ENCODE measurements at places on chromosomes 6 and 20. TPM values are rescaled to one million over a fixed set of nuclear protein-coding genes. Genes with fewer than 3 reads are reported as not detected.

- no peak for DNase-seq
These were observed 116.6 kb downstream of the JARID2 start for GRCh38 chr6:15362274-15363160.

- DNase-seq, result no peak
These were observed 82.6 kb downstream of the INSM1 start for GRCh38 chr20:20450521-20450920.

DNA sequence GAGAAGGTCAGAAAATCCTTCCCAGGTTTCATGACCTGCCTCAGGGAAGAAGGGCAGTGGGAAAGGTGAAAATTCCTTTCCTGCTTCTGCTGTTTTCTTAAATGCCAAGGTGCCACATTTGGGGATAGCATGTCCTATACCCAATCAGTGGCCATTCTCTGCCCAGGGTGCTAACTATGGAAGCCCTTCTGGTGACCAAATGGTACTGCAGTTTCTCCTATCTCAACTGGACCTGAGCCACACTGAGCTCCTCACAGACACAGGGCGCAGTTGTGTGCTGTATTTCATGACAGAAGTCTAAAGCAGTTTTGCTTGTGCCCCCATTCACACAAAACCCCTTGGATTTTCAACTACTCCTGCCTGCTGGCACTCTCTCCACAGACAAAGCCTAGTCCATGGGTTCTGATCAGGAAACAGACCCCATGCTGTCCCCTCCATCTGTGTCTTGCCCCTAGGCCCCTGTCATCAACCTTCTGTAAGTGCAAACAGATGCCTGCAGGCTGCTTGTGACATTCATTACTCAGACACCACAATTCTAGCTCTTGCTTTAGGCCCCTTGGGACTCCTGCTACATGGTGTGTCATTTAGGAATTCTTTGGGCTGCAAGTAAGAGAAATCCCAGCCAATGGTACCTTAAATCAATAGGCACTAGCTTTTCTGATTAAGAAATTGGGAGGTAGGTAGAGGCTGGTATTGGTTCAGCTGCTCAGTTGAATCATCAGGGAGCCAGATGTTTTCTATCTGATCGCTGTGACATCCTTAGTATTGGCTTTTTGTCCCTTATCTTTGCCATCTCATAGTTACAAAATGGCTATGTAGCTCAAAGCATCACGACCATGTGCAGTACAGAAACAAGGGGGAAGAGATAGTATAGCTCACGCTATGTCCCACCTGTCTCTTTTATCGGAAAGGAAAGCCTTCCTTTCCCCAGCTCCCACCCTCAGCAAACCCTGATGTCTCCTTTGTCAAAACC lies 147.8 kb downstream of the CD83 start:
- no peak for DNase-seq

DNA sequence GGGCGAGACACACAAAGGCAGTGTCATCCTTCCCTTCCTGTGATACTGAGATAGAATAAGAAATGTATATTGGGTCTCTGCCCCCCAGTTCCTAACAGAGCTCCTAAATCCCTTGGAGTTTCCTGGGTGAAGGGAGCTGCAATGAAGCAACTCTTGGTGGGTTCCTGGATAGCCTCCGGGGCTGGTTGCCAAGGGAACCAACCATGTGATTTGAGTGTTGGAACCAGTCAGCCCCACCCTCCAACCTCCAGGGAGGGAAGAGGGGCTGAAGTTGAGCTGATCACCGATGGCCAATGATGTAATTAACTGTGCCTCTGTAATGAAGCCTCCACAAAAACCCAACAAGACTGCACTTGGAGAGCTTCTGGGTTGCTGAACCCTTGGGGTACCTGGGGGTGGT lies 116.6 kb downstream of the SLC22A3 start:
- no peak for DNase-seq

The HLA-DQB1 gene
- total RNA-seq, result 12.5 TPM

GRCh38 chr6:53906103-53906502 lies 111.3 kb downstream of the LRRC1 start:
- no peak for DNase-seq

GRCh38 chr6:152375197-152375596 lies 262.0 kb downstream of the SYNE1 start:
- no peak for DNase-seq

DNA sequence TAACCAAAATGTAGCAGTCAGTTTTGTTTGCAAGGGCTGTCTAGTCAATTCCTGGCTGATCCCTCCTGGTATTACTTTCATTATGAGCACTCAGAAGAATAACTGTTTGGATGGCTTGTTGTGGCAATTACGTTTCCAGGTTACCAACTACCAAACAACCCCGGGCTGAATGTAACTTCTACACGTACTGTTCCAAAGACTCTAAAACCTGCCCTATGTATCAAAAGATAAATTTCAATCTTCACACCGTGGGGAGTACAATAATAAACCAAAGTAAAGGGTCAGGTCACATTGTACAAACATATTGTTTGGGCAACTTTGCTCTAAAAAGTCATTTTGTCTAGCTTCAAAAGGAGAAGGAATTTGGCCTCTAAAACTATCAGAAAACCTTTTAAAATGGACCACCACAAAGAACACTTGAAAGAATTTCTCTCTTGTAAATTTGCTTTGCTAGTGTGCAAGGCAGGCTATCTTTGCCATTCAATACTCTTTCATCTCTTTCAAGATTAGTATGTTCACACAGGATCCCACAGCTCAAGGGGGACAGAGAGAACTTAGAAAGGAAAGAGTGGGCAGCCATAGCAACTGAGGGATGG lies 27.6 kb downstream of the DCDC2 start:
- DNase-seq, result no peak

DNA sequence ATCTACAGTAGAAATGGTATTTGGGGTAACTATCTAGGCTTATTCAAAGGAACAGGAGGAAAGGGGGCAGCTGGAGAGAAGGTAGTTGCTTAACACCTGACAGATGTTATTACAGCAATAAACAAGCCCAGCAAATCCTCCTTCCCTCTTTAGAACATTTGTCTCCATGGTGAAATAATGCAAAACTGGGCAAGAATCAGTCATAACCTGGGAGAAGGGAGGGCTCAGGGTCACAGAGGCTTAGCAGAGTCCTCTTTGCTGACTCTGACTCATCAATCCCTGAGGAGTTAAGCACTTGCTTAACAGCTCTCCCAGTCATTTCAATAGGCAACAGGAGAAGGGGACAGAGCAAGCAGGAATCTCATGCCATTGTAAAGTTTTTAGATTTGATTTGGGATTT lies 230.3 kb downstream of the IBTK start:
- DNase-seq, result no peak

The DLK2 gene
- total RNA-seq, result 9.0 TPM

Measured in activated T-cell treated with anti-CD3 and anti-CD28 coated beads, Interleukin-2, amount 50 U/mL, for 4 hours (primary cell).